ENCODE measurements at places on chromosomes 12 and 14. TPM values are rescaled to one million over a fixed set of nuclear protein-coding genes. Genes with fewer than 3 reads are reported as not detected.

SERPINA6 gene
- not detected for total RNA-seq

ATL1 gene
- total RNA-seq: 14.9 TPM

KIF26A gene
- under 0.01 TPM for total RNA-seq

NTS gene
- total RNA-seq: not detected

DNA sequence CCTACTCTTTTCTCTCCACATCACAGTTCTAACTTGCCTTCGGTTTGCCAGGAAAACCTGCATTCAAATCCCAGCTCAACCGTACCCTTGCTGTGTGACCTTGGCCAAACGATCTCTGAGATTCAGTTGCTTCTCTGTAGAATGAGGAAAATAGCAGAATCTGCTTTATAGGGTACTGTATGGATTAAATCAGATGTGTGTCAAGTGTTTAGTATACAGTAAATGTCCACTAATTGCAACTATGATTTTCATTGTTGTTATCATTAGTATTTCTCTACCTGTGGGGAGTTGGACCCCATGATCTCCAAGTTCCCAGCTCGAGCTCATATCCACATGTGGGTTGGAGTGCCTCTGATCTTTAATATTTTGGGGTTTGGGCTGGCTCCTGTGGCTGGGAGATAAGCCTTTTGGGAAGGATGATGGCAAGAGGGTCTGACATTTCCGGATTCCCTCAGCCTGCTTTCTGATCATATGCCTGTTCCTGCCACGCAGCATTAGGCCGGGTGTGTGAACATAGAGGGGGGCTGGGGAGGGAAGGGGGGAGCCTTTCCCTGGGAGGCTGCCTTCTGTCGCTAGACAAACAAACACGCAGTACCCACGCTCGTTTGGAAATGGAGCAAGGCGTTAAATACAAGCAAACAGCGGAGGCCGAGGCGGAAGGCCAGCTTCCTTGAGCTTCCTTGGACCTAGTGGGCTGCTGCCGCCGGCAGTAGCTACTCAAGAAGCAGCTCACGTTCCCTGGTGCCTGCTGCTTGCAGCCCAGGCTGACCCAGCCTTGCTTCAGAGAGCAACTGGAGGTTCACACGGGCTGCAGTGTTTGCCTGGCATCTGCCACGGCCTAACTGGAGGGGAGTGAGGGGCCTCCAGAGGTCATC is 213.5 kb upstream of the LHX5 start:
- DNase-seq: no peak

GRCh38 chr12:24500831-24501230 is 448.1 kb downstream of the BCAT1 start:
- no peak for DNase-seq

DNA sequence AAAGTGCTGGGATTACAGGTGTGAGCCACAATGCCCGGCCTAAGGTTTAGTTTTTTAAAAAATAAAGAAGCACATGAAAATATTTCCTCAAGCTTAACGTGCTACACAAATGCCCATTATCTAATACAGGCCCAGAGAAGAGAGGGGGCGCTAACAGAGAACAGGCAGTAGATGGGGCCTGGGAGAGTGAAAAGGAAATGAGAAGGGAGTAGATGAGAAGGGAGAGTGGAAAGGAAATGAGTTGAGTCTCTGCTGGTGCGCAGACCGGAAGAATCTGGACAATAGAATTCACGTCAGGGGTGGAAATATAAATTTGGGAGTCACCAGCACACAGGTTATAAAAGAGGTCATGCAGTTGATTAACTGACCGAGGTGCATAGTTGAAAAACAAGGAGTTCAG is 10.7 kb downstream of the PXN start:
- DNase-seq: no peak

GRCh38 chr12:132327336-132328171 is 1.8 kb downstream of the GALNT9 start:
- DNase-seq: peak; percentile 66

GRCh38 chr12:41122894-41123293 is 65.2 kb upstream of the PDZRN4 start:
- DNase-seq: no peak

DNA sequence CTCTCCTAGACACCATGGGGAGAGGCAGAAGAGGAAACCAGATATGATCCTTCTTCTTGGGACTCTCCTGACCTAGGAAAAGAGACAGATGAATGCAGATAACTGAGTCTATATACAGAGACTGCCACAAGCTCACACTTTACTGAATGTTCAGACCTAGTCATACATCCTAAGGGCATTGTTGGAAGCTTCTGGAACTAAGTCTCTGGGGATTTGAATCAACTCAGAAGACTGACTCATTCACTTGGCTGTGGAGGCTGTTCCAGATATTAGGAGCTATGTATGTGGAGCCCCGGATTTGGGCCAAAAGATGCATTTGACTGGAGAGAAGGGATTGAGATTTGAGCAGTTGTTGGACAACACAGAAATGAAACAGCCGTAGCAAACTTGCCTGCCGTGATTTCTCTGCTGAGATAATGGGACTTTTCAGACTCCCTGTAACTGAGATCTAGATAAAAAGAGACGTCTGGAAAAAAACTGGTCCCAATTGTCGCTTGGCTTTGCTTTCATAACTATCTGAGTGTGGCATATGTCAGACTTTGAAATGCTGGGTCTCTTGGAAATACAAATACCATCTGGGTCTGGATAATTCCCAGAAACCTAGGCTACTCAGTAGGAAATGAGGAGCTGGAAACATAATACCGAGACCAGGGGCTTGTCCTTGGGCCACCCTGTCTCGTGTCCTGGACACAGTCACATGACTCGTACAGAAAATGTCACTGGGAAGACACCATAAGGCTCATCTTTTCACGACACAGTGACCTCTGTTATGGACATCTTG is 396.8 kb downstream of the NUAK1 start:
- peak; percentile 75 for DNase-seq

DNA sequence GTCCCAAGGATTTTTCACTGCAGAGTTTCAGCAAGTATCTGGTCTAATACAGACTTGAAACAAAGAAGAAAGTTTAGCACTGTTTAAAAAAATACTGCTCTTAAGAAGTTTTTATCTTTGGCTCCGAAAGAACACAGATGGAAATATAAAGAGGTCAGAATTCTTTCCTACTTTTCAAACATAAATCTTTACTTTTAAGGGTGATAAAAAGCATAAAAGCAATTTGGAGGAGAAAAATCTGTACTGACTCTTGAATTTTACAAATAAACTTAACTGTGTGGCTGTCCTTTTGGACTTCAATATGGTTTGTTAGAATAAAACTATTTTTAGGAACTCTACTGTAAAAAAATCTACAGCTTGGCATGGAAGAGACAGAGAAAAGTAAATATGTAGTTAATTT is 27.6 kb upstream of the ISM2 start:
- DNase-seq: no peak

DNA sequence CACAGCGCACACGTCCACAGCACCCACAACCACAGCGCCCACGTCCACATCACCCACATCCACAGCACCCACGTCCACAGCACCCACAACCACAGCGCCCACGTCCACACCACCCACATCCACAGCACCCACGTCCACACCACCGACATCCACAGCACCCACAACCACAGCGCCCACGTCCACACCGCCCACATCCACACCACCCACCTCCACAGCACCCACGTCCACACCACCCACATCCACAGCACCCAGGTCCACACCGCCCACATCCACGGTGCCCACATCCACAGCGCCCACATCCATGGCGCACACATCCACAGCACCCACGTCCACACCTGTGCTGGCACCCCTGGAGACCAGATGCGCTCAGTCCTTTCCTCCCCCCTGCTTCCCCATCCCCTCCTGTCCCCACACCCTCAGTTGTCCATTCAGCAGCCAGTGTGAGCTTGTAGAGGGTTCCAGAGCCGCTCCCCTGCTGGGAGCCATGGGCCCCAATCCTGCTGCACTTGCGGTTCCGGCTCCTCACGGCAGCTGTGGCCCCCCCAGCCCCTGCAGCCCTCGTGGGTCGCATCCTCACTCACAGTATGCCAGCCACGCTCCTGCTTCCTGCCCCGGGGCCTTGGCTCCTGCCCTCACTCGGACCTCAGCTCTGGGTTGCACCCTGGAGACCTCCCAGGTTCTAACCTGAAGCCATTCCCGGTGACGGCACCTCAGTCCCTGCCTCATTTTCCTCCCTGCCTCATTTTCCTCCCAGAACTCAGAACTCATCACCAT is 37.8 kb downstream of the GALNT9 start:
- DNase-seq: no peak

- DNase-seq: no peak
Observed at GRCh38 chr12:131861261-131862083, 33.0 kb upstream of the ULK1 start.

DNA sequence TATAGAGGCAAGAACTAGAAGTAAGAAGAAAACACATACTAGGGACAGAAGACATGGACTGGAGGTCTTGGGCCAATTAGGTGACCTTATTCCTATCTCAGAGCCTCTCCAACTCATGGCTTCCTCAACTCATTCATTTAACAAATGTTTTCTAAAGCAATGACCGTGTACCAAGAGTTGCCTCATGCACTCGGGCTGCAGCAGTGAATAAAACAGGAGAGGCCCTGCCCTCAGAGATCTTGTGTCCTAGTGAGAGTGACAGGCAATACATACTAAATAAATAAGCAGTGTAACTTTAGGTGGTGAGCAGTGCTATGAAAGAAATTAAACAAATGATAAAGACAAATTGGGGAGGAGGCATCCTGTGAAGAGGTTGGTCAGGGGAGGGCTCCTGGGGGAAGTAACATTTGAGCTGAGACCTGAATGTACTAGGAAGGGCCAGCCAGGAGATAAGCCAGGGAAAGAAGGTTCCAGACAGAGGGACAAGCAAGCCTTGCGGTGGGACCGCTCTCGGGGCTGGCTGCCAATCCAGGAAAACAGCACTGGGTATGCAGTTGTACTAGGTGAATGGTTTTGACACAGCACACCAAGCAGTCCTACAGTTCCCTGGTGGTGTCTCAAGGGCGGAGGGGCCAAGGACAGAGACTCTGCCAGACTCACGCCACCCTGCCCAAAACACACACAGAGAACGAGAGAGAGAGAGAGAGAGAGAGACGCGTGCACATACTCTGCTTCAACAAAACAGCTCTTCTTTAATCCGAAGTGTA is 1.3 kb downstream of the NINJ2 start:
- no peak for DNase-seq

- no peak for DNase-seq
Observed at GRCh38 chr12:115129727-115130126, 445.8 kb upstream of the TBX3 start.

GRCh38 chr14:75113932-75114539 is 12.8 kb downstream of the NEK9 start:
- no peak for DNase-seq

- DNase-seq: no peak
Observed at GRCh38 chr12:79375050-79375449, 315.7 kb downstream of the PAWR start.

- DNase-seq: no peak
Observed at GRCh38 chr12:42458575-42458974, 131.0 kb downstream of the PRICKLE1 start.

DNA sequence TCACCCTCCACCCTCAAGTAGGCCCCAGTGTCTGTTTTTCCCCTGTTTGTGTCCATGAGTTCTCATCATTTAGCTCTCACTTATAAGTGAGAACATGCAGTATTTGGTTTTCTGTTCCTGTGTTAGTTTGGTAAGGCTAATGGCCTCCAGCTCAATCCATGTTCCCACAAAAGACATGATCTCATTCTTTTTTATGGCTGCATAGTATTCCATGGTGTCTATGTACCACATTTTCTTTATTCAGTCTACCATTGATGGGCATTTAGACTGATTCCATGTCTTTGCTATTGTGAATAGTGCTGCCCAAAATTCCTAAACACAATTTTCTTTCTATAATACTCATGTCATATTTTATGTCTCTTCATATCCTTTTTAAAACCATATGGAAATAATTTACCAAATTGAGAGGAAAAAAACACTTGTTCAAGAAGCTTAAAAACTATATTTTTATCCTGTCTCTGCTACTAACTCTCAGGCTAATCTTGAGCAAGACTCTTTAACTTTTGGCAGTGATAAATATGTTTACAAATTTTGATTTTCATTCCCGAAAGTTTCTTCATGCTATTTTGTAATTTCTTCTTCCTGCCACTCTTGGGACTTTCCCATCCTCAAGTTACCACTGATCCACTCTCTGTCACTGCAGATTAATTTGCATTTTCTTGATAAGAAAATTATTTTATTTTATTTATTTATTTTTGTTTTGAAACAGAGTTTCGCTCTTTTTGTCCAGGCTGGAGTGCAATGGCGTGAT is 28.0 kb upstream of the OSBPL8 start:
- DNase-seq: no peak

- DNase-seq: no peak
Observed at GRCh38 chr12:113165521-113166450, 16.3 kb downstream of the CFAP73 start.

- DNase-seq: no peak
Observed at GRCh38 chr14:54322701-54323337, 74.0 kb upstream of the CDKN3 start.

DNA sequence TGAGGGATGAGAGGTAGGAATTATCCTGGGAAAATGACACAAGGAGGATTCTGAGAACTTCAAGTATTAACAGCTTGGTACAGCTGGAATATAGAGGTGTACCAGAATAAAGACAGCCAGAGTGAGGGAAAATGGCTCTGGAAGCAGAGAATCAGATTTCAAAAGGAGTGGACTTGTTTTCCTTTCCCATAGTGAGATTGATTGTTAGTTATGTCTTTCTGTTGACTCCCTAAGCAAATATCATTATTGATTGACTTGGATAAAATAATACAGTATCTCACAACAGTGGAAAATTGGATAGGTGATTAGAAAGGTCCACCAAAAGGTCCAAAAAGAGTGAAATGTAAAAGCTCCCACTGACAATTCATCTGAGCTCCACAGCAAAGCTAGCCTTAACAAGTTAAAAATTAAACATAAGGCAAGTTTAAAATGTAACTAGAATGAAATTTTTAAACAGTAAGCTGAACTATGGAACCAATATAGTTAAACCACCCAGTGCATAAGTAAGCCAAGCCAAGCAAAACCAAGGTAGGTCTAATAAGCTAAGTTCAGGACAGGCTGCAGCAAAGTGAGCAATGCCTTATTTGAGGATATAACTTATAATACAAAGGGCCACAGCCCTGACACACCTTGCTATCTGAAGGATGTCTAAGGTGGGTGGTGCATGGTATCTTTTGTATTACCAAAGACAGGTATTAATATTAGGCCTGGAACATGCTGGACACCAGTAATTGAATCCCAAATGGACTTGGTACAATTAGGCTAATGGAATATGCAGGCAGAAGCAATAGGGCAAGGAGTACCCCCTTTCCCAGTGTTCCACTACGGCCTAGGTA is 21.8 kb downstream of the ENTPD5 start:
- DNase-seq: no peak

- no peak for DNase-seq
Observed at GRCh38 chr12:57874166-57875108, 27.9 kb upstream of the CTDSP2 start.

GRCh38 chr12:113302886-113303640 is 31.8 kb downstream of the SLC8B1 start:
- no peak for DNase-seq
